ENCODE measurements at places on chromosomes 1 and 21.

DNA sequence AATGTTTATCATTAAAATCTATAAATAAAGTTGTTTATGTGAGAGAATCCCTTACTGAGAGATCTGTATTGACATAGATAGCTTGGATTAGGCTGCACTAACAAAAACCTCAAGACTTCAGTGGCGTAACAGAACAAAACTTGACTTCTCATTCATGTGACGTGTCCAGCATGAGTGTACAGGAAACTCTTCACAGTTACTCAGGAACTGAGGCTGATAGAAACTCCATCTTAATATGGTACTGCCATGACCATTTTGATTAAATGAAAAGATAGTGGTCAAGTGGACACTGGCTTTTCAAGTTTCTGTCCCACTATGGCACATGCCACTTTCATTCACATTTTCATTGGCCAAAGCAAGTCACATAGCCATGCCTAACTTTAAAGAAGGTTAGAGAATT, 3.7 kb downstream of the ST3GAL3 start:
- no peak for DNase-seq

GRCh38 chr21:41928621-41929220, 25.1 kb downstream of the C2CD2 start:
- DNase-seq: no peak

DNA sequence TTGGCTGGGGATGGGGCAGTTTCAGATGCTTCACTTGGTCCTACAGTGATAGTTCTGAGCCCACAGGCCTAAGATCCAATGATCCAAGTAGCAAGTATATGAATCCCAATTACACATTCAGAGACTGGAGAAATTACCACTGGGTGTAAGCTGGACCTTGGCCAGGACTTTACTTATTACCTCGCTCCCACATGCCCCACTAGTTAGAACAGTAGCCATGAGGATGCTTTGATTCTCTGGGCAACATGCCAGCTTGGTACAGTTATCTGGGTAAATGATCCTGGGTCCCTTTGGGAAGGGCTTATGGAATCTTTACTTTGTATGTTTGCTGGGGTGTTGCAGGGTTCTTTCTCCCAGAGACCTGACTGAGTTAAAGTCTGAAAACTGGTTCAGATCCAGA, 5.0 kb upstream of the FCAMR start:
- no peak for DNase-seq

DNA sequence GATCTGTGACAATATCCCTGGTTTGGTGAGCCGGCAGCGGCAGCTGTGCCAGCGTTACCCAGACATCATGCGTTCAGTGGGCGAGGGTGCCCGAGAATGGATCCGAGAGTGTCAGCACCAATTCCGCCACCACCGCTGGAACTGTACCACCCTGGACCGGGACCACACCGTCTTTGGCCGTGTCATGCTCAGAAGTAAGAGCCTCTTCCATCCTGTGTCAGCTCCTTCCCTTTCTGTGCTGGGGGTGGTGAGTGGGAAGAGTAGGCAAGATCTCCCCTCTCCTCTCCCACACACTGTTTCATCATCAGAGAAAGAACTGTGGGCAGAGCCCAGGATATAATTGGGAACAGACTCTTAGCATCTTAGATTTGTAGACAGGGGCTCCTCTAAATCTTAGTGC, 6.1 kb downstream of the WNT2B start:
- DNase-seq: no peak

GRCh38 chr1:50424045-50424883, 1.0 kb upstream of the DMRTA2 start:
- peak; percentile 62 for DNase-seq

DNA sequence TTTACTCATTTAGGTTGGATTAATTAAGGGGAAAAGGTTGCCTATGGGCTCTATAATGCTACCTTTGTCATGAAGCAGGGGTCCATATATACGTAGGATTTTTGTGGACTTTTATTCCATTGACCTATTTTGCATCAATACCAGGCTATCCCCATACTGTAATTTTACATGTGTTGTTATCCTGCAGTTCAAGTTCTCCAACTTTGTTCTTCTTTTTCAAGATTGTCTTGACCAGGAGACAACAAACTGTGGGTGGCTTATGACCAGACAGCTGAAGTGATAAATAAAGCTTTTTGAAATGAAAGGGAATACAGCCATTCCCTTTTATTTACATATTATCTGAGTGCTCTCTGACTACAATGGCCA, 345.7 kb downstream of the BARHL2 start:
- no peak for DNase-seq

DNA sequence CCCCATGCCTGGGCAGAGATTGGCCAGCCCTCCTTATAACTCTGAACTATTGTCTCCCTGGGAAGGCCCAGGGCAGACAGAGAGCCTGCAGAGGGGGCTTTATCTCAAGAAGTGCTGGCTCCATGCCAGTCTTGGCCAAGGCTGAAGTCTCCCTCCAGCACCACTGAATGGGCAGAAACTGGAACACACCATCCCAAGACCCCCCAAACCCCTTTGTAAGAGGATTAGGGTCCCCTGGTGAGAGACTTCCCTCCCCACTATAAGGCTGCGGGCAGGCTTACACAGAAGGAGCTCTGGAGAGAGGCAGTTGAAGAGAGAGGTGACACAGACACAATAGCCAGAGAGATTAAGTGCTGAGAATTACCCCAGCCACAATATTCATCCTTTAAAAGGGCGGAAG, 97.2 kb downstream of the NAV1 start:
- DNase-seq: peak; percentile 35

DNA sequence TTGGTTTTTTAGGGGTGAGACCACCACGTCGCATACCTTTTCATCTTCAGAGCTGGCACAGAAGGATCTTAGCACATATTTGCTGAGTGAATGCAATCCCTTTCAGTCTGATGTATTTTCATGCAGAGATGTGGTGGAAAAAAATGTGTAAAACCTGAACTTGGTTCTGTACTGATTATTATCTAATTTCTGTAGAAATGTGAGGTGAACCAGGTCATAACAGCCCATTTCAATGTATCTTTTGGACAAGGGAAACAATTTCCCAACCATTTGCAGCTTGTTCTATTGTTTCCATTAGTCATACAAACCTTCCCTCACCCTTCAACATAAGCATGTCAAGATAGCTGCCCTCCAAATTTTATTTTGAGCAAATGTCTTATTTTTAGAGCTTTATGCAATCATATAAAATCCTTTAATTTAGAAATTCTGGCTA, 46.8 kb upstream of the RUNX1 start:
- DNase-seq: no peak

DNA sequence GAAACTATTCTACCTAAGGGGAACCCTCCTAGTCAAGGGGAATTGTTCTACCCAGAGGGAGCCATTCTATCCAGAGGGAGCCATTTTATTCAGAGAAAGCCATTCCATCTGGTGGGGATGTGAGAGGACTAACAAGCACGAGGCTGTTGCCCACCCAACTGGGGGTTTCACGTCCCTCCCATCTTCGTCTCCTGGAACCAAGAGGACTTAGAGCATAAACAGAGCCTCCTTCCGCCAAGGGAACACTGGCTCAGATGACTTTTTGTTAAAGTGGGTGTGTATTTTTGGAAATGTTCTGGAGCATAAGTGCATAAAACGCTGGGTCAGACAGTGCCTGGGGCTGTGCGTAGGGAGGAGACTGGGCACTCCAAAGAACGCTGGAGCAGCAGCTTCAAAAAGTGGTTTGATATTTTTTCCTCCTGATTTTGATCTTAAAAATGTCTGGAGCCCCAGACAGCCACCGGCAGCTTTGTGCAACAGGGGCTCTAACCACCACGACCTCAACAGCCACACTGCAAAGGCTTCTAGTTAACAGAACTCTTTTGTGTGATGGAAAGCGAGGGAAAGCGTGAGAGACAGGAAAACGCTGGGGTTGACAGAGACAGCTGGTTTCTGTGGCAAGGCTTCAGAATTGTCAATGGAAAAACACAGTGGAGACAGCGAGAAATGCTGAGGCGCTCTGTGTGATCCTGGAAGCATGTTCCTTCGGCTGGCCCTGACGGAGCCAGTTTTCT, 363.6 kb upstream of the CAMK1G start:
- DNase-seq: peak; percentile 97

DNA sequence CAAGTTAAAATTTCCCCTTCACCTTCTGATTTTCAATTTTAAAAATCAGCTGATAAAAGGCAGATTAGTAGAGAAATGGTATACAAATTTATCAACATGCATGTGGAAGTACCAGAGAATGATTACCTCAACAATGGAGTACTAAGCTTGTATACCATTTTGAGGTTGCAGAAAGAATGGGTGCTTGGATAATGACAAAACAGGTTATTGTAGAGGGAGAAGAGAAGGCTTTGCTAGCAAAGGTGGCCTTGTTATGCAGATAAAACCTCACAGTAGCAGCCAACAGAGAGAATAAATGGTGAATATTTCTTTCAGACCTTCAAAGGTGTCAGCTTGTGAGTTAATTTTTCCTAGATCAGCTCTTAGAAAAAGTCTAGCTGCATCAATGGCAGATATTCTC, 1174.9 kb upstream of the ADGRL4 start:
- DNase-seq: no peak

GRCh38 chr1:109046671-109047070, 4.8 kb upstream of the WDR47 start:
- DNase-seq: no peak

- no peak for DNase-seq
Measured at GRCh38 chr1:186498695-186499389, 37.9 kb upstream of the PDC start.

GRCh38 chr1:168693872-168694238, 35.2 kb downstream of the DPT start:
- no peak for DNase-seq

- no peak for DNase-seq
Measured at GRCh38 chr1:243963571-243963970, 87.5 kb upstream of the ZBTB18 start.

DNA sequence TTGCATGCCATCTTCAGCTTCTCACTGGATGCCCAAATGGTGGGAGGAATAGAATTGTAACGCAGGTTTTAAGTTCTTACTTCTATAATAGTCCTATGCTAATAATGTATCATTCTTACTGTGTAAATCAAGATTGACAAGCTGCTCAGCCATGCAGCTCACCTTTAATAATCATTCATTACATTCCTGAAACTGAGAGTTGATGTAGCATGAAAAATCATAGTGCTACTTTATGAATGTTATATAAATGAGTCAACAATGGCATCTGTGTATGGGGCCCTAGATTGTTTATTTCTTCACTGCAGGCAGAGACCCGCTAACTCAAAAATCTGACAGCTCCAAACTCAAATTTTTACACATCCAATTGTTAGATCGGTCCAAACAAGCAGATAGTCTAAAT, 34.4 kb downstream of the FH start:
- no peak for DNase-seq

DNA sequence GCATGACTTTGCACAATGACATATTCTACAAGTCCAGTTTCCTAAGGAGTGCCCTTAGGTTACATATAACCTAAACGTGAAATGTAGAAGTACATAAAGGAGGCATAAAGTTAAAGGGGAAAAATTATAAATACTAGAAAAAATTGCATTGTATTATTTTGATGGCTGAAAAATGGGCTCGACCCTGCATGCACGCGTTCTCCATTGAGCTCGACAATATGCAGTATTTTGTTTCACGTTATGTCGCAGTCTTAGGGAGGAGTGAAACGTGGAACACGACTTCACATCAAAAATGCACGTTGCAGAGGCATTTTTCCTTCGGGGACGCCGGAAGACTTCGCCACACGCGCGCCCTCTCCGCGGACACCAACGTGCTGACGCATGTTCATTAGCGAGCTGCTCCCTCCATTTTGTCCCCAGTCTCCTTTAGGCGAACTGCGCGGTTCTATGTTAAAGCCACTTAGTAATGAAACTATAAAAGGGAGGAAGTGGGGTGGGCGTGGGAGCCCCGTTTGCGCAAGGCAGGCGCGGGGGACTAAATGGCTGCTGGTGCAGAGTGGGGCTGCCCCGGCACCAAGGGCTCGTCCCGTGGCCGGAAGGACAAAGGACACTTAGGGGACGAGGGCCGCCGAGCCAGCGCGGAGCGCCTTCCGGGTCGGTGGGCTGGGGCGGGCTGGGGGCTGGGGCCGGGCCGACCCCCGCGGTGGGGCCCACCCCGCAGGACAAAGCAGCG, 749 bp upstream of the COX20 start:
- DNase-seq: peak; percentile 97

GRCh38 chr1:104406728-104407127, 657.0 kb downstream of the AMY1C start:
- no peak for DNase-seq

- DNase-seq: no peak
Measured at GRCh38 chr1:63601463-63601862, 8.3 kb downstream of the PGM1 start.

DNA sequence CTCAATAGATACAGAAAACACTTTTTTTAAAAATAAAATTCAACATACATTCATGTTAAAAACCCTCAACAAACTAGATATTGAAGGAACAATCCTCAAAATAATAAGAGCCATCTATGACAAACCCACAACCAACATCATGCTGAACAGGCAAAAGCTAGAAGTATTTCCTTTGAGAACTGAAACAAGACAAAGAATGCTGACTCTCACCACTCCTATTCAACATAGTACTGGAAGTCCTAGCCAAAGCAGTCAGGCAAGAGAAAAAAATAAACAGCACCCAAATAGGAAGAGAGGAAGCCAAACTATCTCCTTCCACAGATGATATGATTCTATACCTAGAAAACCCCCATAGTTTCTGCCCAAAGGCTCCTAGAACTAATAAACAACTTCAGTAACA, 46.2 kb upstream of the IVNS1ABP start:
- no peak for DNase-seq

GRCh38 chr1:212477014-212477679, 44.4 kb downstream of the NENF start:
- DNase-seq: peak; percentile 86

- peak; percentile 32 for DNase-seq
Measured at GRCh38 chr1:196209983-196210382, 398.3 kb downstream of the KCNT2 start.

- no peak for DNase-seq
Measured at GRCh38 chr1:78737241-78737640, 87.6 kb downstream of the IFI44 start.

DNA sequence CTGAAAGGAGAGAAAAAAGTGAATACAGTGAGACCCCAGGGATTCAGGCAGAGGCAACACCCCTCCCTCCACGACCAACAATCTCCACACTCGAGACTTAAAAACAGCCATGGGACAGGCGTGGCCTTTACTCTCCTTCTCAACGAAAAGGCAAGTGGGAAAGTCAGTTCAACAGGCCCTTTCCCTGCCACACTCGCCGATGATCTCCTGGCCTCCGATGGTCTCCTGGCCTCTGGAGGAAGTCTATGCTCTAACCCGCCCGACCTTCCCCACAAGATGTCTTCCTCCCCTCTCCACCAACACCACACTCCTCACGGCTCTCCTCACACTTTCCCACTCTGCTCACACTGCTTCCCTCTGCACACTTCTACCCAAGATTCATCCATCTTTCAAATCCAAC, 7.6 kb downstream of the PSMG1 start:
- no peak for DNase-seq

DNA sequence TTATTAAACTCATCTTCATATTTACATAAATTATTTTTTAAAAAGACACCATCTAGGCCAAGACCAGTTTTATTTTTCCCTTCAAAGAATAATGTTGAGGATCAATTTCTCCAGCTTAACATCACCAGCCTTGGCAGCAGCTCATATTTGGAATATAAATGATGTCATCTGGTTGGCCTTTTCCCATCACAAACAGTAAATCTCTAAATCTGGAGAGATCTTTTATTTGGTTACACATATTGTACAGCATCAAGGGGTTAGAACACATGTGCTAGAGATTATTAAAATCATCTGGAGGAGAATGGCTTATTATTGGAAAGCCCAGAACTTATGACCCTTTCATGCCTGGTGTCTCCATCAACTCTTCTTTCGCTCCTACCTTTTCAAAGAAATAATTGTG, 508.8 kb downstream of the PLPP3 start:
- DNase-seq: no peak

Data from lung (tissue), 17 donors.